ENCODE measurements at places on chromosomes 7 and 10. TPM values are rescaled to one million over a fixed set of nuclear protein-coding genes. Genes with fewer than 3 reads are reported as not detected.

RET gene
- total RNA-seq: 1.2 TPM

VSTM2A gene
- not detected for total RNA-seq

CYP2C8 gene
- total RNA-seq: 1.0 TPM

DNA sequence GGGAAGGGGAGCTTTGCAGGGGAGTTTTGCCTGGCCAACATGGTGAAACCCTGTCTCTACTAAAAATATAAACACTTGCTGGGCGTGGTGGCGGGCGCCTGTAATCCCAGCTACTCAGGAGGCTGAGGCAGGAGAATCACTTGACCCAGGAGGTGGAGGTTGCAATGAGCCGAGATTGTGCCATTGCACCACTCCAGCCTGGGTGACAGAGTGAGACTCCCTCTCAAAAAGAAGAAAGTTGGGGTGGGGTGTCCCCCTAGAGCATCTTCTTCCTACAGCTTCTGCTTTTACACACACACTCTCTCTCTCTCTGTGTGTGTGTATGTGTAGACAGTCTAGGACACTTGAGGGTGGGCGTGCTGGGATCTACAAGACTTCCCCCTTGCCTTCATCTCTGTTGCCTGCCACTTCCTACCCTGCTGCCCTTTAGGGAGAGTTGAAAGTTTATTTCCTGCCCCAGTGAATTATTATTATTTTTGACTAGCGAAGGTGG lies 21.7 kb downstream of the PLAU start:
- DNase-seq: no peak
- H3K27ac ChIP-seq: no peak overlapping the region
- H3K36me3 ChIP-seq: no peaks in the 10 kb centered on the region
- H3K4me1 ChIP-seq: peaks cover 5% of the 10 kb centered on the region

DNA sequence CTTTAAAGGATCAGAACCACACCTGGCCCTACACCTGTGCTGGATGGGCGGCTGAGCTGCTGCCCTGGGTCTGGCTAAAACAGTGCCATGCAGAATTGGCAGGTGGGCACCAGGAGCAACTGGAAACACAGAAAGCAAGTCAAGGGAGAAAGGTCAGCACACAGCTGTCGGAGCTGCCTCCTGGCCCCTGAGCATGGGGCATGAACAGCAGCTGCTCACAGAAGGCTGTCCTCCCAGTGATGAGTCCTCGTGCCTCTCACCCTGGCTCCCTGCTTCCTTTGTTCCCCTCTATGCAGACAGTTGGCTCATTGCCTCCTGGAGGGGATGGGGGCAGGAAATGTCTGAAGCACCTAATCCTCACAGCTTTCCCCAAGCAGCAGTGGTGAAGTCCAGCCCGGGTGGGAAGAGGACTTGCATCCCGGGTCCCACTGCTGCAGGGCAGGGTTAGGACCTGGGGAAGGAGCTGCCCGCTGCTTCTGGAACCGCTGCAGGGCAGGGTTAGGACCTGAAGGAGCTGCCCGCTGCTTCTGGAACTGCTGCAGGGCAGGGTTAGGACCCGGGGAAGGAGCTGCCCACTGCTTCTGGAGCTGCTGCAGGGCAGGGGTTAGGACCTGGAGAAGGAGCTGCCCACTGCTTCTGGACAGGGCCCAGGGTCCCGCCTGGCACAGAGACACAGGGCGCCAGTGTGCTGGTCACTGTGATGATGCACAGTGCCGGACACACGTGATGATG lies 37.3 kb downstream of the VIPR2 start:
- no peaks in the 10 kb centered on the region for H3K4me1 ChIP-seq
- DNase-seq: no peak
- H3K36me3 ChIP-seq: no peaks in the 10 kb centered on the region
- no peak overlapping the region for H3K4me3 ChIP-seq
- no peak overlapping the region for H3K27ac ChIP-seq
- no peaks in the 10 kb centered on the region for H3K27me3 ChIP-seq

- H3K4me1 ChIP-seq: no peaks in the 10 kb centered on the region
- H3K4me3 ChIP-seq: no peak overlapping the region
- no peaks in the 10 kb centered on the region for H3K27me3 ChIP-seq
Observed at GRCh38 chr7:158077151-158077840, 510.3 kb downstream of the PTPRN2 start.

DNA sequence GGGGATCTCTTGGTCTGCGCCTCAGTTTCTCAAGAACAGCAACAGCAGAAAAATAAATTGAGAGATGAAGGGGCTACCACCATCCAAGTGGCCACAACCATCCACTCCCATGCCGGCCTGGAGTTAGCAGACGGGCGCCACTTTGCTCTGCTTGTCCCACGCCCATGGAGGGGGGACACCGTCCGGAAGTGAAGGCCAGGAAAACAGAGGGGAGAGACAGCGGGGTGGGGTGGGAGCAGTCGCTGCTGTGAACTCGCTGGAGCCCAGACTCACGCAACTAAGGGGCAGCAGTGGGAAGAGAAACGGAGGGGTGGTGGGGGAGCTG lies 135.4 kb downstream of the KIF20B start:
- no peaks in the 10 kb centered on the region for H3K36me3 ChIP-seq
- H3K4me3 ChIP-seq: peak overlapping the region; percentile 50
- no peaks in the 10 kb centered on the region for H3K4me1 ChIP-seq
- H3K27me3 ChIP-seq: no peaks in the 10 kb centered on the region

- H3K36me3 ChIP-seq: peaks cover 12% of the 10 kb centered on the region
- H3K4me1 ChIP-seq: peaks cover 17% of the 10 kb centered on the region
- H3K4me3 ChIP-seq: no peak overlapping the region
- H3K27me3 ChIP-seq: no peaks in the 10 kb centered on the region
Observed at GRCh38 chr7:95421000-95421846, 13.6 kb downstream of the PON2 start.

DNA sequence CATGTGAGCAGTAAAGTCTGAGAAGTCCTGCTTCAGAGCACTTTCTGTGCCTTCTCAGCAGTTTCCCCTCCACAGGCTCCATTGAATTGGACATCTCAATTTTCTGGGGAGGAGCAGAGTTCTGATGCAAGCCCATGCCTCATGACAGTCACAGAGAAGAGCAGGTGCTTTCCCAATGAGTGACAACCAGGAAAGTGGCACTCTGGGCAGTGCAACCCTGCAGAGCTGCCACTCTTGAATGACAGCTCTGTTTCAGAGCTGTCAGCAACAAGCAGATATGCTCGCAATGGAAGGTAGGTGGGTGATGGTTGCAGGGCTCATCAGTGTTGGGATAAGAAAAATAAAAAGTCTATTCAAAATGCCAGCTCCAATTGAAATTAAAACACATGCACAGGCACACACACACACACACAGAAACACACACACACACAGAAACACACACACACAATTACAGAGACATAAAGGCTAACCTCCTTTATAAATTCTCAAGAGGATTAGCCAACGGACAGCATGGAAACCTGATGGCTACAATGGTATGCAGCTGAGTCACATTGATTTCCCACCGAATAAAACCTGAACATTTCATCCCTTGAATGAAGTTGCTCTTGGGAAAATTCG lies 50.5 kb downstream of the C10orf67 start:
- H3K4me3 ChIP-seq: no peak overlapping the region
- H3K27me3 ChIP-seq: peaks cover 10% of the 10 kb centered on the region
- no peaks in the 10 kb centered on the region for H3K36me3 ChIP-seq
- DNase-seq: no peak
- H3K4me1 ChIP-seq: peaks cover 5% of the 10 kb centered on the region
- no peak overlapping the region for H3K27ac ChIP-seq

DNA sequence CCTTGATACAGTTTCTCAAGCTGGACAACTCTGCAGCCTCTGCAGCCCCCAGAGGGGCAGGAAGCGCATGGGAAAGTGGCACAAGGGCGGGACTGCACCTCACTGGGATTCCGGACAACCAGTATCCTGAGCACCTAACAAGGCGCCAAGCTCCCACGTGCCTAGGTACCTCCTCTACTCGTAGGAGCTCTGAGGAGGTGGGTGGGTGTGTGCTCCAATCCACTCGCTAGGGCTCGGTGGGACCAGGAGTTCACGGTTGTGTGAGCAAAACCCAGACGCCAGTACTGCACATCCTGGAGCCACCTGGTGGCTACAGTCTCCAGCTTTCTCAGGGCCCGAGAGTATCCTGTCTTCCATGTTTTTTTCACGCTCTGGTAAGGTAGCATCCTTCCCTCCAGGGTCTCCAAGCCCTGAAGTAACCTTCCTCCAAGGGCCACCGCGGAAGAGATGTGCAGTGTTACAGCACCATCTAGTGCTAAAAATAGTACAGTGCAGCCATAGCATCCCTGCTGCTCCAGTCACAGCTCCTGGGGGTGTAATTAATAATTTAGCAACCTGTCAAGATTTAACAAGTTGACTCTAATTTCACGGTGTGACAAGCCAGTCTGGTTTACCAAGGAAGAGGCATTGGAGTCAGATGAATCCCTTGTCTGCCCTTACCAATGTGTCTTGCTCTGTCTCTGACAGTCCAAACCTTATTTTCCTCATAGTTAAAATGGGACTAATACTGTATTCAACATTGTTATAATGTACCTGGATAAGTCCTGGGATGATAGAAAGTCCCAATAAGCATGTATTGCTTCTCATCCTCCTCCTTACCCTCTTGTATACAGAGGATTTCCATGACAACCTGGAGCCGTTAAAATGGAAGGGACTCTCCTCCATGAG lies 70.4 kb downstream of the HERPUD2 start:
- H3K27ac ChIP-seq: no peak overlapping the region
- no peak overlapping the region for H3K4me3 ChIP-seq
- DNase-seq: peak; percentile 39
- H3K4me1 ChIP-seq: no peaks in the 10 kb centered on the region
- H3K36me3 ChIP-seq: no peaks in the 10 kb centered on the region

DNA sequence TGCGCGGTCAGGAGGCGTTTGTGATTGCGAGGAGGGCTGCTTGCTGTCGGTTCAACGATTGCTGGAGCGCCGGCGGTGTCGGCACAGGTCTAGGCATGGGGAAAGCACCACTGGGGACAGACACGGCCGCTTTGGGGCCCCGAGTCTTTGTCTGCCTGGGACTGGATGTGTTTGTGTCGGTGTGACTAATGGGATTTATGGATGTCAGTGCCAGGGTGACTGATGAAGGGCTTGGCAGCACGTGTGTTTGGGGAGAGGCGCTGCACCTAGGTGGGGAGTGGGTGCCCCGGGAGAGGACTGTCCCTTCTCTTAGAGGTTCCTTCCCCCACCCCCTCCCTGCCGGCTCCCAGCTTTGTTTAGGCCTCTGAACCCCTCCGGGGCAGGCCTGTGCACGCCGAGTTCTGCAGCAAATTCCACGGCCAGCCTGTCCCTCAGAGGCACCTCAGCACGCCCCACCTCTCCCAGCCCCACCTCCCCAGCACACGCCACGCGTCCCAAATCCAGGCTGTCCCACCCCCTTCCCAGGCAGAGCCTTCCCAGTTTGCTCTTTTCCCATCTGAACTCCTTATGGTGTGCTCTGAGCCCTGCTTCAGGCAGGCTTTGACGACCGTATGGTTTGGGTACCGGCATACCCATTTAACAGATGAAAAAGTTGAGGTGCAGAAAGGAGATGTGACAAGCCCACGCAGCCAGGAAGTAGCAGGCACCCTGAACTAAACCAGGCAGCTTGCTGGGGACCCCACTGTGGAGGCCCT lies 6.4 kb upstream of the TNRC18 start:
- DNase-seq: no peak
- peaks cover 16% of the 10 kb centered on the region for H3K36me3 ChIP-seq
- H3K4me3 ChIP-seq: peak overlapping the region; percentile 65
- H3K4me1 ChIP-seq: peaks cover 25% of the 10 kb centered on the region
- H3K27me3 ChIP-seq: no peaks in the 10 kb centered on the region
- peak overlapping the region; percentile 99 for H3K27ac ChIP-seq

GRCh38 chr7:158027646-158028045 lies 560.0 kb downstream of the PTPRN2 start:
- no peaks in the 10 kb centered on the region for H3K36me3 ChIP-seq
- no peak for DNase-seq
- H3K27me3 ChIP-seq: no peaks in the 10 kb centered on the region
- H3K4me1 ChIP-seq: no peaks in the 10 kb centered on the region

DNA sequence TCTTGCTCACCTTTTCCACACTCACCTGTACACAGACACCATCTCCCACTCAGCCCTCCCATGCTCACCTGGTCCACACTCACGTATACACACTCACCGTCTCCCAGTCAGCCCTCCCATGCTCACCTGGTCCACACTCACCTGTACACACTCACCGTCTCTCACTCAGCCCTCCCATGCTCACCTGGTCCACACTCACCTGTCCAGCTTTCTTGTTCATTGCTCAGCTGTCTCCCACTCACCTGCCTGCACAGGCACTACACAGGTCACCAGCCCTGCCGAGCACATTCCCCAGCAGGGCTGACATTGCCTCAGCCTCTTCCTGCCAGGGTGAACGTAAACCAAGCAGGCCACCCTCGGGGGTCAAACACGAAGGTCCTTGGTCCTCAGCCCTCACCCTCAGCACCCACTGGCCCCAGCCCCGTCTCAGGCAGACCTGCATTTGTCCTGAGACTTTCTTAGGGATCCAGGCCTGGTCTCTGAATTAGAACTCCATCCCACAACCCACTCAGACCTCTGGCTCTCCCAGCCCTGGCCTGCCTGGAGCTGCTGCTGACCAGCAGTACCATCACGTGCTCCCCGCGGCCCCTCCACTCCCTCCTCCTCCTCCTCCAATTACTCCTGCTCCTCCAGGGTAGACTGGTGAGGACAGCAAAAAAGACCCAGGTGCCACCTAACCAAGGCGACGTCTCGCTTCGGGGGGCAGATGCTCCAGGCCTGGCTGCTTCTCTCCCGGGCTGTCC lies 12.8 kb upstream of the DNAAF5 start:
- no peaks in the 10 kb centered on the region for H3K27me3 ChIP-seq
- no peak overlapping the region for H3K4me3 ChIP-seq
- H3K36me3 ChIP-seq: no peaks in the 10 kb centered on the region
- H3K4me1 ChIP-seq: peaks cover 4% of the 10 kb centered on the region

CHST15 gene
- total RNA-seq: 31.0 TPM

- no peak for DNase-seq
- no peaks in the 10 kb centered on the region for H3K4me1 ChIP-seq
- no peak overlapping the region for H3K4me3 ChIP-seq
- H3K27ac ChIP-seq: no peak overlapping the region
- no peaks in the 10 kb centered on the region for H3K27me3 ChIP-seq
Observed at GRCh38 chr10:4522296-4523000, 303.6 kb upstream of the AKR1E2 start.

GIMAP1 gene
- 7.4 TPM for total RNA-seq

GRCh38 chr7:121796381-121796780 lies 76.6 kb upstream of the PTPRZ1 start:
- no peak overlapping the region for H3K27ac ChIP-seq
- no peak for DNase-seq
- no peak overlapping the region for H3K4me3 ChIP-seq
- H3K4me1 ChIP-seq: peaks cover 21% of the 10 kb centered on the region
- no peaks in the 10 kb centered on the region for H3K27me3 ChIP-seq
